ENCODE measurements at places on chromosomes 2 and 18.

DNA sequence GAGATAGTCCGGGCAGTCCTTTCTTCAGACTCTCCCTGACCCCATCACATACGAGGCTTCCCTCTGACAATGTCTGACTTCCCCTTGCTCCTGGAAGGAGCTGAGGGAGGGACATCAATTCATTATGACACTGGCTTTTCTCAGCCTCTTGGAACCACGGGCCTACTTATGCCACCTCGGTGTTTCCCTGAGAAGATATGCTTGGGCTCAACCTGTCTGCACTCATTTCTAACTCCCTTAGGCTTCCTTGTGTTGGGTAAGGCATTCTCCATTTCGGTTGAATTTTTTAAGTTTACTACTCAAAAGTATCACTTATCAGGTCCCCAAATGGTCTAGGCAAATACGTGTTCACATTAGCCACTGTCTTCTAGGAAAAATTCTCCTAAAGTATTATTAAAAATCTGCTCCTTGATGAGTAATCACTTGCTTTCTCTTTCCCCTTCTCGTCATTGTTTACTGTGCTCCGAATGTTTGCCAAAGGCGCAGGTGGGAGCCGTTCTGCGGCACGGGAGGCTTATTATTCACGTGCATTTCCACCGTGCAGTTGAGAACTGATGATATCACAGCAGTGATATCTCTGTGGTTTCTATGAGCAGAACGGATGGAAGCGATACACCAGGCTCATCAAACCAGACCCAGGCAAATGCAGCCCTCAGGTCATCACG, 33.1 kb downstream of the ARL4C start:
- DNase-seq, result no peak

- DNase-seq, result no peak
Observed at GRCh38 chr2:127173057-127173456, 47.0 kb downstream of the CYP27C1 start.

DNA sequence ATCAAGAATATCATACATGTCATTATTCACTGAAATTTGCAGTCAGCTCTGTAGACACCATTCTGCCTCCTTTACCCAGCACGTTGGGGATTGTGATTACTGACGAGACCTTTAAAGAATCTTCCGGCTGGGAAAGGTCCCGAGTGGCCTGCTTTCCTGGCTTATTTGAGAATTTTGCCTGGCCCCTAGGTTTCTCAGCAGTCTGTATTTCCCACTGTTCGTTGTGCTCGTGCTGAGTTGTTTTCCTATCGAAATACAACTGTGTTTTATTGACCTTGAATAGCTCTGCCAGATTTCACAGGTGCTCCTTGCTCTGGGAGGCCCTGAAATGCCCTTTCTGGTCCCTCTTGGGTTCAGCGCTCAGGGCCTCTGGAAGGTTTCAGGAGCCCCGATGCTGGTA, 94.9 kb downstream of the AGAP1 start:
- DNase-seq, result no peak

DNA sequence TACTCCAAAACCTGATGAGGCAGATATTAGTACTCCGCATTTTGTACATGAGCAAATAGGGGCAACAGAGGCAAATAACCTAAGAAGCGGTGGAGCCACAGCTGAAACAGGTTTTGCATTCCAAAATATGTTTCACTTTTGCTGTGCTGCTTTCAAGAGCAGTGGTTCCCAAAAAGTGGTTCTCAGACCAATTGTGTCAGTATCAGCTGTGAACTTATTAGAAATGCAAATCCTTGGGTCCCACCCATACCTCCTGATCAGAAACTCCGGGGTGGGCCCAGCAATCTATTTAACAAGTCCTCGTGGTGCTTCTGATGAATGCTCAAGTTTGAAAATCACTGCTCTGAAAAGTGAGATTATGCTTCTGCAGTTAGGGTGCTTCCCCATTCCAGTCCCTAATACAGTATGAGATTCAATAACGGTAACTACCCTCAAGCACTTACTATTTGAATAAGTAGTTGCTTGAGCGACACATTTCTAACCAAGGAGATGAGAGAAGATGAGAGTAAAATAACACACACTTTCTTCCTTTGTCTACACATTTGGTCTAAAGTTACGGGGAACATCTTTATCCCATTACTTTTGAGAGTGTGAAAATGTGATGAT, 17.8 kb upstream of the TCF4 start:
- no peak for DNase-seq

DNA sequence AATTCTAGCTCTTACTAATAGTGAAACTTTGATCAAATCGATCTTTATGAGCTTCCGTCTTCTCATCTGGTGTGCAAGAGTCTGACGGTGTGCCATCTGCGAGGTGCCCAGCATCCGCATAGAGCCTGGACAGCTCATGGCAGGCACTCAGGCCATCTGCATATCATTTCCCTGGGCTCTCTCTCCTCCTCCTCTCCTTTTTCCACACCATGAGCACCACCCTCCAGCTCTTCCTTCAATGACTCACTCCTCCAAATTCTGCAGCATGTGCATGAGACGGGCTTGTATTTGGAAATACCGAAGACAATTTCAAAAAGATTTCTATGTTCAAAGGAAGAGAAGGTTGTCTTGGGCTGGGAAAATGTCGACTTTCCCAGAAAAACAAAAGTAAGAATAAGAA, 161.1 kb downstream of the CCBE1 start:
- no peak for DNase-seq

- no peak for DNase-seq
Observed at GRCh38 chr2:198890490-198890889, 567.2 kb downstream of the SATB2 start.

DNA sequence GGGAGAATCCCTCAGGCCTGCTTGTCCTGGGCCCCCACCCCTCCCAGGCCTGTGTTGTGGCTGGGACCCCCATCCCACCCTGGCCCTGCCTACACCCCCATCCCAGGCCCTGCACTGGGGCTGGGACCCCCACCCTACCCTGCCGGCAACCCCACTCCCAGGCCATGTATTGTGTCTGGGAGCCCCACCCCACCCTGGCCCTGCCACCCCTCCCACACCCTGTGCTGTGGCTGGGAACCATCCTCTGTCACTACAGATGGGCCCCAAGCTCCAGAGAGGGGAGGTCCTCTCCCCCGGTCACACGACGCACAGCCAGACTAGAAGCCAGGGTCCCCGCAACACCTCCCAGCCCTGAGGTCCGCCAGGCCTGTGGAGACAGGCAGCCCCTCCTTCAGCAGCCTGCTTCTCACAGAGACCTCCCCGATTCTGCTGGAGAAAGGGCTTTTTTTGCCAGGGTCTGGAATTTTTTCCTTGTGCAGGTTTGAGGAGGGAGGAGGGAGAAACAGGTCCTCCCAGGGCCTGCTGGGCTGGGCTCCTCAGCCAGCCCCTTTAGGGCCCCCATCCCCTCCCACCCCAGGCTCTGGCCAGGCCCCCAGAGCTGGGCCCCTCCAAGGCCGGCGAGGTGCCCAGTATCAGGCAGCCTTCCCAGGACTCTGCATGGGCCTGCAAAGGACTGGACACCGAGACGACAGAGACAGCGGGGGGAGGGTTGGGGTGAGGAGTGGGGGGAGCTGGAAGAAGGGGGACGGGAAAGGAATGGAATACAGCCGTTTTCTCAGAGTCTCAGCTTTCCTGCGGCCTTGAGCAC, 28.0 kb downstream of the KIF1A start:
- DNase-seq, result peak; percentile 66

DNA sequence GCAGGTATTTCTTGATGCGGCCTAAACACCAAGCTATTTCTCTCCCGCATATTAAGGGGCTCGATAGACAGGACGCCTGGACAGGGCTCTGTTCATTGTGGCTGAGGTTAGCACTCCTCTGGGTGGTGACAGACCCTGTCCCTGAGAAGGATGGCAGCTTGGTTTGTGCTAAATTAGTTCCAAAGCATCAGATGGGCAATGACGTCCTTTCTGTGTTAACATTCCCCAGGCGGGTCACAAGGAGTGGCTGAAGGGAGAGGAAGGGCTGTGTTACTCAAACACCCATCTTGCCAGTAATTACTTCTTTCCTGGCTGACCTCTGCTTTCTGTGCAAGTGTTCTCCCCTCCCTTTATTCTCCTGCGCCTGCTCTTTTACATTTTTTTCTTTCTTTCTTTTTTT, 75.0 kb downstream of the TMEM247 start:
- DNase-seq, result peak; percentile 47

GRCh38 chr2:55986001-55986400, 62.4 kb upstream of the EFEMP1 start:
- no peak for DNase-seq

DNA sequence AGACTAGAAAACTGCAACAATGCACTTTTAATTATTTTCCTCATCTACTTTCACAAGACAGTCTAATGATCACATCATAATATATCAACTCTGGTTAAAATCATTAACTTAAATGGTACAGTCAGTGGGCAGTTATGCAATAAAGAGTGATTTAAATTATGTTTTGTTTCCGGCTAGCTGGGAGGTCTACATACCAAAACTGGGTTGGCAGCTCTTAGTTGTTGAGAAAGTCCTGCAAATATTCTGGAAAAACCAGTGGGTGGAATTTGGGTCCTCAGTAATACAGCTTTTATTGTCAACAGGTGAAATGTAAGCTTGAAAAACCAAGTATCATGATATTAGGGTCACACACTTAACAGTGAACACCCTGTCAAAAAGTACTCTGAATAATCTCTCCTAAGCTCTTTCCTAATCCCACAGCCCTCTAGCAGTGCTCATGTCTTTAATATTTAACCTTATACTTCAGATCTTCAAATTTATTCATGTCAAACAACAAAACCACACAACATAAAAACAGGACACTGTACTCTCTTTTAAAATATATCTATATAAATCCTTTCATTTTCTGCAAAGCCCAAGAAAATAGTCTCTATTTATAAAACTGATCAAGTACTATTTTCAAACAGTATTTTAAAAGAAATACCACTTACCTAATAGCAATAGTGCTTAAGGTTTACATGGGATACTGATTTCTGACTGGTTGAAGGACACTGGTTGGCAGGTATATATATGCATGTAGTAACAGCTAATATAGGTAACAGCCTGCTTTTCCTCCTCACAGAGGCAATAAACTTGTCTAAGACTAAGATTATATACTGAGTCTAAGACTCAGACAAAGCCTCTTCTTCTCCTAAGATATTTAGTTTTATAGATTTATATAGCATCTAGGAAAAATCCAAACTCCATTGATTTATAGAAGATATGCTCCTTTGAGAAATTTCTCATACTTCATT, 103.8 kb downstream of the GAREM1 start:
- DNase-seq, result no peak

- DNase-seq, result no peak
Observed at GRCh38 chr2:163266772-163267171, 428.2 kb upstream of the KCNH7 start.

- DNase-seq, result no peak
Observed at GRCh38 chr2:40218679-40219078, 233.2 kb downstream of the SLC8A1 start.

- no peak for DNase-seq
Observed at GRCh38 chr18:6211174-6211504, 203.6 kb downstream of the L3MBTL4 start.

DNA sequence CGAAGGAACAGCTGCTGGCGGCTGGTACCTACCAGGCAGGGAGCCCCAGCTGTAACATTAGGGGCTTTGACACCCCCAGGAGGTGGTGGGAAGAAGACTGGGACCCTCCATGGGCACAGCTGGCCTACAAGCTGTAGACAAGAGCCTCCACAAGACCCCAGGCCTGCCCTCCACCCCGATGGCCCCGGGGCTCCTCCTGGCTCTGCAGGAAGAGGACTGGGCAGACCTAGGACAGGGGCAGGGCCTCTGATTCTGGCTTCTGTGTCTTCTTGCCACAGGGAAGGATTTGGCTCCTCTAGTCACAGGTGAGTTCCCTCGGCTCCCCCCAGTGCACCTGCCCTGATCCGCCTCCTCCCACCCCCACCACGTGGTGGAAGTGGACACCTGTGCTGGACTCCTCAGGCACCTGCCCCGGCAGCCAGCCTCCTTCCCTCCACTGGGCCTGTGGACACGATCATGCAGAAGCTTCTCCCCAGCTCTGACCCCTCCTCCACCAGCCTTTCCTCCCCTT, 53.4 kb upstream of the ODC1 start:
- no peak for DNase-seq

- DNase-seq, result no peak
Observed at GRCh38 chr18:53541924-53542323, 682.5 kb downstream of the MBD2 start.

DNA sequence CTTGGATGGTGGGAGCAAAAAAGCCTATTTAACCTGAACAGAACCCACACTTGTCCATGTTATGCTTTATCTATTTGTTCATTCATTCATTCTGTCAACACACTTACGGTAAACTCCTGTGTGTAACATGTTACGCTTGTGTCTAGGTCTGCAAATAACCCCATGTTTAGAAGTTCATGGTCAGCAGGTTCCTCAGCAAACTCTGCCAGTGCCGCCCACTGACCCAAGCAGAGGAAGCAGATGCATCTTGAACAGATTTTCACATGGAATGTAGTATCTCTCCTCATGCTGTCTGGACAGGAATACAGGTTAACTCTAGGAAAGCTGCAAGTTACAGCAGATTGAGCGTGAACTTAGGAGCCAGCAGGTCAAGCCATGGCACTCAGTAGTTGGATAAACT, 213.7 kb upstream of the COPS8 start:
- no peak for DNase-seq

- no peak for DNase-seq
Observed at GRCh38 chr2:165892526-165892925, 61.0 kb downstream of the TTC21B start.
